B cell (primary cell): ENCODE measurements at places on chromosomes 2 and 18.
A peak's percentile ranks its signal among the peaks of the same experiment; 100 is the strongest.

- DNase-seq, result no peak
Observed at GRCh38 chr2:197124639-197125390, 185.8 kb downstream of the ANKRD44 start.

- no peak for DNase-seq
Observed at GRCh38 chr18:9594823-9595596, 19.3 kb downstream of the PPP4R1 start.

GRCh38 chr2:867296-867695 is 83.4 kb upstream of the SNTG2 start:
- DNase-seq, result no peak

- no peak for DNase-seq
Observed at GRCh38 chr18:5841518-5841917, 53.8 kb downstream of the TMEM200C start.

DNA sequence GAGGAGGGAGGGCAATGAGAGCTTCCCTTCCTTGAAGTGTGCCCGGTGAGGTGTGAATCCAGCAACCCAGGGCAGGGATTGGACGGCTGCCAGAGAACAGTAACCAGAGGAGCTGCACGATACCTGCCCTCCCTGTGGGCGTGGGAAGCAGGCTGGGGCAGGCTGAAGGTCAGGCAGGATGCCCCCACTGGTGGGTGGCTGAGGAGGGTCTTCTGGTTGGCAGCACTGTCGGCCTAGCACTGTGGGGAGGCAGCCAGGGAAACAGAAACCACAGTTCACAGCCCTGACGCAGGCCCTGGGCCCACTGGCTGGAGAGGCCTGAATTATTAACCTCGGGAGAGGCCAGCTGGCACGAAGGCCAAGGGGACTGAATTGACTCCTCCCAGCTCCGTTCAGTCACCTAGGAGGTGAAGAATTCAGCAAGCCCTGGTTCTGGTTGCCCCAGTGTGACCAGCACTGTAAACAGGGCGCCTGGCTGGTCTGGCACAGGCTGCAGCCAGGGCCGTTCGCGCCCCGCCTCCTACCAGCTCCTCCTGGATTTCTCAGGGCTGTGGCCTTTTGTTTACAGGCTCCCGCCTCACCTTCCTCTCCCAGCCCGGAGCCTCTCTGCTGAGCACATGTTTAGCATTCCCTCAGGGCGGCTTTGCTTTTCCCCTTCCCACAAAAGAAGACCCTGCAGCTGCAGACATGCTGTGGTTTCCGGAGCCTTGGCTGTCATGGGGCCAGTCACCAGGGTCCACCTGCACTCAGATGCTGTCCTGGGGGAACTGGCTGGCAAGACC is 97.8 kb downstream of the B3GNT2 start:
- DNase-seq, result peak; percentile 27

- DNase-seq, result no peak
Observed at GRCh38 chr2:29450596-29451222, 335.5 kb downstream of the CLIP4 start.

- DNase-seq, result no peak
Observed at GRCh38 chr2:46230677-46231425, 66.4 kb upstream of the EPAS1 start.

DNA sequence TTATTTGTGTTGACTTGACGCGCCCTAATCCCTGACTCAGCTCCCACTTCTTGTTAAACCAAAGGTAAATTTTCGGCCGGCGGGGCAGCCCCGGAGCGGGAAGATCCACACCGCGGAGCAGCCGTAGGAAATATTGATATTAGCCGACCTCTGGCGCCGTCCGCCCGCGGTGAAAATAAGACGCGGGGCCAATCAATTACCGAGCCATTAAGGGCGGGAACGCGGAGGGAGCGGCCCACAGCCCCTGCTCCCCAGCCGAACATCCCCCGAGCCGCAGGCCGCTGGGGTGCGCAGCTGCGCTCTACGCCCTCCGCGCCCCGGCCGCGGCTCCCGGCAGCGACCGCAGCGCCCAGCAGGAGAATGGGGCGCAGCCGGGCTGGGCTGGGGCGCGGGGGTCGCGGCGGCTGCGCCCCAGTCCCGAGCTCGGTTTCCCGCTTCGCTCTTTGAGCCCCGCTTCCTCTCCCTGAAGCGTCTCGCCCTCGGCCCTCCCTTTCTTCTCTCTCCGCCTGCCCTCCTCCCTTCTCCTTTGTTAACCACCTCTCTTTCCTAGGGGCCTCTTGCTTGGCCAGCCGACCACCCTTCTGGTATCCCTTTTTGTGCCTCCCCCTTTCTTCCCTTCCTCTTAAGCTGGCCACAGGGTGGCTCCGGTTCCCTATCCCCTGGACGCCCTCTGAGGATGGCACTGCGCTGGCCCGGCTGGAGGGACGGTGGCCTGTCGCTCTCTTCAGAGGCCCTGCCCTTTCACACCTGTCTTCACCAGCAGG is 40.9 kb downstream of the CELF4 start:
- no peak for DNase-seq

GRCh38 chr2:25697559-25698341 is 24.4 kb upstream of the DTNB start:
- DNase-seq, result no peak

DNA sequence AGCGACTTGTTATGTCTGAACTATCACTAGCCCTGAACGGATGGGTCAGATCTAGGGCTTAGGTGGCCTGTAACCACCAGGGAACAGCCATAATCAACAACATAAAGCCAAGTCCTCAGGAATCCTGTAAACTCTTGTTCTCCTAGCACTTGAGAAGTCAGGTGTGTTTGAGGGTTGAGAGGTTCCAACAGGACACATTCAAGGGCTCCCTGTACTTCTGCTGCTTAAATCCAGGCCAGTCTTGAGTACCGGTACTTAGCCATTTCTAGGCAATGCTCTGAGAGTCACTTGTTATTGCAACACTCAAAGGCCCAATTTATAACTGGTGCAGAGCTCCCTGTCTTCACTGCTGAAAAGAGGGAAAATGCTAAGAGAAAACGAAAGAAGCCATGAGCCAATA is 21.6 kb upstream of the SLC40A1 start:
- DNase-seq, result no peak

GRCh38 chr2:239442192-239442591 is 41.4 kb upstream of the HDAC4 start:
- DNase-seq, result no peak

DNA sequence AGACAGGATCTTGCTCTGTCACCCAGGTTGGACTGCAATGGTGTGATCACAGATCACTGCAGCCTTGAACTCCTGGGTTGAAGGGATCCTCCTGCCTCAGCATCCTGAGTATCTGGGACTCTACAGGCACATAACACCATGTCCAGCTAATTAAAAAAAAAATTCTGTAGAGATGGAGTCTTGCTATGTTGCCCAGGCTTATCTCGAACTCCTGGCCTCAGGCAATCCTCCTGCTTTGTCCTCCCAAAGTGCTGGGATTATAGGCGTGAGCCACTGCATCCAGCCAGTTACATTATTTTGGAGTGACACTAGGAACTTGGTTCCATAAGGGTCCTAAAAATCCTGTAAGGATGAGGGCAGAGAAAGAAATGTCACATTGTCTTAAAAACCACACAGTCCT is 89.1 kb upstream of the ZFP36L2 start:
- DNase-seq, result no peak

GRCh38 chr2:242036653-242036950 is 167.1 kb downstream of the RTP5 start:
- no peak for DNase-seq

- no peak for DNase-seq
Observed at GRCh38 chr2:236576953-236577352, 7.3 kb downstream of the ACKR3 start.

DNA sequence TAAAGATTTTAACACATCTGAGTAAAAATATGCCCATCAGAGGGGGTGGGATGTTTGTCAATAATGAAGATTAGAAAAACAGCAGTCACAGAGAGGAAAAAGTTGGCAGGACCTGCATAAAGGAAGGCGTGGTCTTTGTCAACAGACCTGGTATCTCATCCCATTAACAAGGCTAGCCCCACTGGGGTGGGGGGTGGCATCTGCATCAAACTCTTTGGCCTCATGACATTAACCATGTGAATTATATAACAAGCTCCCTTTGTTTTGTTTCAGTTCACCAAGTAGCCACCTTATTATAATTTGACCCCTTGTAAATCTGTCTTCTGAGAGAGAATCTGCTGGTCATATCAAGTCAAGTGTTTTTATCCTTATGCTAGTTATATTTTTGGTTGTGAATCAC is 28.8 kb downstream of the NEMP2 start:
- no peak for DNase-seq

- peak; percentile 61 for DNase-seq
Observed at GRCh38 chr2:219119422-219120043, 41.1 kb downstream of the NHEJ1 start.
